ENCODE measurements at places on chromosomes 4 and X.
A peak's percentile ranks its signal among the peaks of the same experiment; 100 is the strongest.

DNA sequence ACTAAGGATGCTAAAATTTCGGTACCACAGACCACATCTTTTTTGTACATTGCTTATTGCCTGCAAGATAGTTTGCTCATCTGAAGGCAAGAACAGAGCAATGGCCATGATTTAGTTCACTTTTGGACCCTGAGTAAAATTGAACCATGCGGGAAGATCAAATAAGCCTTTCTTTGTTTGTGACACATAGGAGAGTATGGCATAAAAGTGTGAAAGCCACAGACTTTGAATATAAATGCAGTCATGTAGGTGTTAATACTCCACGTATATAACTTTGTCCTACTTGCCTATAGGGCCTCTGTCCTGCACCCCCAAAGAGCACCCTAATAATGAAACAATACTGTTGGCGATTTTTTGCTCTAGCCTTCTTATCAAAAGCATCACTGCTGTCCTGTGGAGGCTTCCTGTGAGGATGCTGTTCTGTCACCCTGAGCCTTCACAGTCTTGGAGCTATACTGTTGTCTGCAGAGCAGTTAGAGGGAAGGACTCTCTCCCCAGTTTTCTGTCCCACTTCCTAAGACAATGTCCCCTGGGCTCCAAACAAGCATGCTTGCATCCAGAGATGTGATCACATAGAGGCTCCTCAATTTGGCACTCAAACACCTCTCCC is 10.2 kb upstream of the CXCL13 start:
- no peak for DNase-seq

DNA sequence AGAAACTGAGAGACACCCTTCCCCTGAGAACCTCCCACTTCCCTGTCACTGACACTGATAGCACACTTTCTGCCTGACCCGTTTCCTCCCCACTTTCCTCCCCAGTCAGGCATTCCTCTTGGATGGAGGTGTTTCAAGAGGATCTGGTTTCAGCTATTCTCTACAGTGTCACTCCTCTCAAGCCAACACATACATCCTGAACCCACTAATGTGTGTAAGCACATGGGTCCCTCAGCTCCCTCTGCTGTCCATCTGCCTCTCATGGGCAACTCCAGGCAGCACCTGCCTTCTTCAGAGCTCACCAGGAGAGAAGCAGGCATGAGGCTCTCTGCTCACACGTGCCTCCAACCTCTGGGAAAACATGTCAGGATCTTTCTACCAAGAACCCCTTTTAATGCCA is 207.6 kb downstream of the NAF1 start:
- DNase-seq = no peak

DNA sequence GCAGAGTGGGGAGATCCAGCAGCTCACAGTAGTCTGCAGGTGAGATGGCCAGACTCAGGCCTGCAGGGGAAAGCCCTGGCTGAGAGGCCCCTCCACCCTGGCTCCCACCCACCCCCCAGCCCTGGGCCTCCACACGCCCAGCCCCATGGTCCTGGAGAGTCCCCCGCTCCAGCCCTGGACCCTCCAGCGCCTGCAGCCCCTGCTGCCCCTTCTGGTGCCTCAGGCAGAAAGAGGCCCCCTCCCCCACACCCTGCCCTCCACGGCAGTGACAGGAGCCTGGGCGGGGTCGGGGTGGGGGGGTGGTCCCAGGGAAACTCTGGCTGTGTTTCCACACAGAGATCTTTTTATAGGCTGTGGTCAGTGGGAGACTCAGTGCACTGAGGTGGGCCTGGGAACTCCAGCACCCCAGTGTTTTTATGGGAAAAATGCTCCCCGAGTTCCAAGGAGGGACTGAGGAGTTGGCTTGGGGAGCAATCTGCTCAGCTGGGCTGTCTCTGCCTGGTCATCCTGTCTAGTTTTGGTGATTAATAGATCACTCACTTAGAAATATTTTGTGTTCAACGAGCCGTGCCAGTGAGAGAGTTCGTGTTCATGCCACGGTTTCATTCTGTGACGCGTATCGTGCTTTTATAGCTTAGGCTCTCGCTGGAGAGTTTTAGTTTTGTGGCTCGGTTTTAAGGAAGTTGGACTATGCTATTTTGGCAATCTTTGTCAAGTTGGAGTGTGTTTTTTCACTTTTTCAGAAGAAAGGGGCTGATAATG is 53.1 kb upstream of the HGFAC start:
- DNase-seq = peak; percentile 73

DNA sequence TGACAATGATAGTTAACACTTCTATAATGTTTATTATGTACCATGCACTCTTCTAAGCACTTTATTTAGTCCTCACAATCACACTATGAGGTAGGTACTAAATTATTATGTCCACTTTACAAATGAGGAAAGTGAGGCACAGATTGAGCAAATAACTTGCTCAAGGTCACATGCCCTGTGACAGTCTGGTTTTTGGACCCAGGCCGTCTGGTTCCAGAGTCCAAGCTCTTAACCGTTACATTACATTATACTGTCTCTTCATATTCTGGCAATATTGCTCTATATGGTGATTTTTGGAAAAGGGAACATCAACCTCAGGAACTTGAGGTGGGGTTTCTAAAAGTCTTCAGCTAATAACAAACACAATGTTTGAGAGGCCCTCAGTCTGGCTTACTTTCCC is 12.8 kb downstream of the SYTL4 start:
- no peak for DNase-seq

DNA sequence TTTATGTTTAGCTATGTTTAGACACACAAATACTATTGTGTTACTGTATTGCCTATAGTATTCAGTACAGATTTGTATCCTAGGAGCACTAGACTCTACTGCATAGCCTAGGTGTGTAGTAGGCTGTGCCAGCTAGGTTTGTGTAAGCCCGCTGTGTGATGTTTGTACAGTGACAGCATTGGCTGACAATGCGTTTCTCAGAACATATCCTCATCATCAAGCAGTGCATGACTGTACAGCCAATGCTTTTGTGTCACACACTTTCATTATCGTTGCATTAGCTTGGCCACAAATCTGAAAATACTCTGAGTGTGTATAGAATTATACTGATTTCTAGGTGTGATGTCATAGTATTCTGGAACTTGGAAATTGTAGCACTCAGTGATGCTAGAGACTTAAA is 63.4 kb downstream of the CLDN34 start:
- DNase-seq = peak; percentile 82

GRCh38 chr4:53614591-53614990 is 23.3 kb upstream of the LNX1 start:
- DNase-seq = no peak

GRCh38 chr4:1538941-1539772 is 132.9 kb upstream of the NKX1-1 start:
- DNase-seq = no peak

DNA sequence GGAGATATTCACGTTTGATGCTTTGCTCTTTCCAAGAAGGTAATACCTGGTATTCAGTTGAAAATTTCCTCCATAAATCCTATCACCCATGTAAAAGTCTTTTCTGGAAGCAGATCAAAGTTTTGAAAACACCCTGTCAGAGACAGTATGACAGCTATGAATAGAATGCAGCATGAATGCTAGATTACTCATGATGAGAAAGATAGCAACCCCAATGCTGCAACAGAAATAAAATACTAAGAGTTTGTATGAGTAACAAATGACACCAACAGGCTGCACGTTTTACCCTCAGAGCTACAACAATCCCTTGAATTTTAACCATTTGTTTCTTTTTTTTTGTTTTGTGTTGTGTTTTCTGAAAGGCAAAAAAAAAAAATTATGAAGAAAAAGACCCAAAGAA is 108.6 kb downstream of the ARHGAP6 start:
- DNase-seq = peak; percentile 72

DNA sequence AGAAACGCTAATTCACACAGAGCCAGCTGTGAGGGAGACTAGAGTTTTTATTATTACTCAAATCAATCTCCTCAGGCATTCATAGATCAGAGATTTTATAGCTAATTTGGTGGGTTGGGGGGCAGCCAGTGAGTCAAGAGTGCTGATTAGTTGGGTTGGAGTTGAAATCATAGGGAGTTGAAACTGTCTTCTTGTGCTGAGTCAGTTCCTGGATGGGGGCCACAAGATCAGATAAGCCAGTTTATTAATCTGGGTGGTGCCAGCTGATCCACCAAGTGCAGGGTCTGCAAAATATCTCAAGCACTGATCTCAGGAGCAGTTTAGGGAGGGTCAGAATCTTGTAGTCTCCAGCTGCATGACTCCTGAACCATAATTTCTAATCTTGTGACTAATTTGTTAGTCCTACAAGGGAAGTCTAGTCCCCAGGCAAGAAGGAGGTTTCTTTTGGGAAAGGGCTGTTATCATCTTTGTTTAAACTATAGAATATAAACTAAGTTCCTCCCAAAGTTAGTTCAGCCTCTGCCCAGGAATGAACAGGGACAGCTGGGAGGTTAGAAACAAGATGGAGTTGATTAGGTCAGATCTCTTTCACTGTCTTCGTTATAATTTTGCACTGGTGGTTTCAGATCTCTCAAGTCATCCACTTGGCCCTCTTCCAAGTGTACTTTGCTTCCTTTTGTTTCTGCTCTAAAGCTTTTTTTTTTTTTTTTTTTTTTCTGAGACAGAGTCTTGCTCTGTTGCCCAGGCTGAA is 5.4 kb upstream of the NAA11 start:
- no peak for DNase-seq

- DNase-seq = no peak
Observed at GRCh38 chr4:1036095-1036494, 24.7 kb downstream of the FGFRL1 start.

DNA sequence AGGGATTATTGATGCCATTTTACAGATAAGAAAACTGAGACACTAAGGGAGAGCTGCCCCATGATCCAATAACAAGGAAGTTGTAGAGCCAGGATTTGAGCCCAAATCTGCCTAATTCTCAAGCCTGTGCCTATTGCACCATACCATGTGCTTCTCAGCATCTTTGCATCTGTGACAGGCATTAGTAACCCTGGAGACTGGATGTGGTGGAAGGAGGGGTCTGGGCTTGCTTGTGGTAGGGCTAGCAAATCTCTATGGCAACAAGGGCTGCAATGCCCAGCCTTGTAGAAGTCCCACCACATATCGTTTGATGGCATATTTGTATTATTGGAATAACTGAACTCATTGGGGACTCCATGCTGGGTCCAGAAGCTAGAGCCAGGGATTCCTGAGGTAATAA is 58.1 kb downstream of the RTL5 start:
- DNase-seq = no peak

GRCh38 chr4:87025023-87025613 is 90.3 kb downstream of the AFF1 start:
- no peak for DNase-seq

DNA sequence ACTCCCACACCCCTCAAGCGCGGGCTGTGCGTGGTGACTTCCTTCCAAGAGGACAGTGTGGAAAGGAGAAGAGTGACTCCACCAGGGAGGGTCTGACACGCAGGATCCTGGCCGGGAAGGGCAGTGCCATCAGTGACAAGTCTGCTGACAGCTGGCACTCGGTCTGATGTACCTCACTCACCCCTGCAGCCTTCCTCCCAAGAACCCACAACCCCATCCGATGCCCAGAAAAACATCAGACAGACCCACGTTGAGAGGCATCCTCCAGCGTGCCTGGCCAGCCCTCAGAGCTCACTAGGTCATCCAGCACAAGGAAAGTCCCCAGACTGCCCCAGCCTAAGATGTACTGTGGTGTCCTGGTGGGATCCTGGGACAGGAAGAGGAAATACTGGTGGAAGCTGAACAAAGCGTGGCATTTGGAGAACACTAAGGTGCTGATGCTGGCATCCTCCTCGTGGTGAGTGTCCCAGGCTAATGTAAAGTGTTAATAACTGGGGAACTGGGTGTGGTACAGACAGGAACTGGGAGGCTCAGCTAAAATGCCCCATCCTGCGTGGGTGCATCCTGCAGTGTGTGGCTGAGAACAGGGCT is 200.0 kb upstream of the PSAPL1 start:
- no peak for DNase-seq

DNA sequence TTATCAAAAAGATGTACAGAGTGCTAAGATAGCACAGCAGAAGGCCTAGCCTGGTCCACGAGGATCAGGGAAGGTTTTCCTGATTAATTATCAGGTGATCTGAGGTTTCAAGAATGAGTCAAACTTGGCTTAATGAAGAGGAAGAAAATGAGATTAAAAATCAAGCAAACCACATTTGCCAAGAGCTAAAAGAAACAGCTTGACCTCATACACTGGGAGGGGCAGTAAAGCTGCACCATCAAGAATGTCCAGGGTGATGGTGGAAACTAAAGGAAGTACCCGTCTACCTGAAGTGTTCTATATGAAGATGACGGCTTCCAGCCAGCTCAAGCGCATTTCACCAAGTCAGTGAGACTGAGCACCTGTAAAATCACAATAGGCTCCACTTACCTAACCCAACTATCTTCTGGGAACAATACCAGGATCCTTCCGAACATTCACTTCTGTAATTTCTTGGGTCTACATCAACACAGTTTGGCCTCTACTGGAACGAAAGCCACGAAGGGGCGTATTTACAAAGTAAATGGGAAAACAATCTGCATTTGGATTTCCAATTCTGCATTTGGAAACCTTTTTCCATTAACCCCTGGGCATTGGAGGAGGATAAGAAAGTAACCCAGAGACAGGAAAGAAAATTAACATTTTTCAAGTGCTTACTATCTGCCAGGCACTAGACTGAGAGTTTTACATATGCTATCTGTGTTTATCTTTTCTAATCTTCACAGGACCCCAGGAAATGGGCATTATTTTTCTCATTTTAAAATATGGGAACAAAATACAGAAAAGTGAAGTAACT is 114.0 kb upstream of the DCLK2 start:
- DNase-seq = no peak
